ENCODE measurements at places on chromosomes 2 and 18.

GRCh38 chr2:214203214-214203613 lies 207.6 kb upstream of the VWC2L start:
- DNase-seq, result no peak

- DNase-seq, result no peak
Measured at GRCh38 chr2:43763091-43763490, 10.7 kb upstream of the DYNC2LI1 start.

GRCh38 chr2:110955556-110955955 lies 165.2 kb upstream of the BCL2L11 start:
- no peak for DNase-seq

DNA sequence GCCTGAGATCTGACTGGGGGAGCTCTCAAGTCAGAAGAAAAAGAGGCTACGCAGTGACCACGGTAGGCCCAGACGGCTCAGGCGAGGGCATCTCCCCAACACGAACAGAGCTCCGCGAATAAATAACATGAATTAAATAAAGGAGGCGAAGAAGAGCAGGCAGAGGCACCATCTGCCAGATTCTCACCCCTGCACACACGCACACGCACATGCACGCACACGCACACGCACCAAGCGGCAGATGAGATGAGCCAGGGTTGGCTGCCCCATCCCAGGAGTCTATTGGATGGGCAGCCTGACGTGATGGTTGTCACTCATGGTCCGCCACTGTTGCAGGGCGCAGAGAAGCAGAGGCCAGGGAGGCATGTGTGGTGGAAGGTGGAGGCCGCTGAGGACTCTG lies 50.4 kb upstream of the ASXL2 start:
- DNase-seq, result no peak

- peak; percentile 85 for DNase-seq
Measured at GRCh38 chr2:37837628-37838328, 87.3 kb upstream of the RMDN2 start.

GRCh38 chr2:2839782-2840531 lies 508.9 kb upstream of the MYT1L start:
- DNase-seq, result no peak

- DNase-seq, result no peak
Measured at GRCh38 chr2:79630972-79631557, 118.2 kb downstream of the CTNNA2 start.

GRCh38 chr18:43277164-43277600 lies at the start of gene SYT4:
Gene SYT4, minus strand, starts transcription at chr18:43277490. Its CDS starts 209 bp downstream, at chr18:43277281.
- DNase-seq, result peak; percentile 80

- no peak for DNase-seq
Measured at GRCh38 chr2:179985163-179985820, 21.8 kb downstream of the CWC22 start.

- DNase-seq, result no peak
Measured at GRCh38 chr2:71860381-71860926, 287.2 kb downstream of the CYP26B1 start.

DNA sequence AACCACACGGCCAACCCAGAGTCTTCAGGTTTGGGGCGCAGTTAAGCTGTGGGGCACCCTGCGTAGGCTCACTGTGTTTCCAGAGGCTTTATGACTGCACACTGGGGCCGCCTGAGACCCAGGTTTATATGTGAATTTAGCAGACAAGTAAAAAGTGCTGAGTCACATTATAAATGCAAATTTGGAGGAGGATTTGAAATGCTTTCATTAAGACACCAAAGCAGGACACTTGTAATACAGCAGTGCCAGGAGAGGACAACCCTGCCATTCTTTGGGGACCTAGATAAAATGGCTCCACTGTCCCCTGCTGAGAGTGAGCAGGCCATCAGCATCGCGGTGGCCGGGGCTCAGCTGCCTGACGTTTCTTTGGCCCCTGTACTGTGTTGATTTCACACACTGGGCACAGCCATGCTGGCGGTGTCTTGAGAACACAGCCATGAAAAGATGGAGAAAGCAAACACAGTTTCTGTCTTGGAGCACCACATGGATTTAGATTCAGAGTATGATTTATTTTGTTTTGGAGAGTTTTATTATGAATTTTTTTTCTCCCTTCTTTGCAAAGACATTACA lies 10.2 kb downstream of the ACKR3 start:
- no peak for DNase-seq

- DNase-seq, result no peak
Measured at GRCh38 chr2:106165029-106165428, 29.1 kb downstream of the UXS1 start.

GRCh38 chr2:197368412-197368811 lies 57.8 kb upstream of the ANKRD44 start:
- DNase-seq, result no peak

DNA sequence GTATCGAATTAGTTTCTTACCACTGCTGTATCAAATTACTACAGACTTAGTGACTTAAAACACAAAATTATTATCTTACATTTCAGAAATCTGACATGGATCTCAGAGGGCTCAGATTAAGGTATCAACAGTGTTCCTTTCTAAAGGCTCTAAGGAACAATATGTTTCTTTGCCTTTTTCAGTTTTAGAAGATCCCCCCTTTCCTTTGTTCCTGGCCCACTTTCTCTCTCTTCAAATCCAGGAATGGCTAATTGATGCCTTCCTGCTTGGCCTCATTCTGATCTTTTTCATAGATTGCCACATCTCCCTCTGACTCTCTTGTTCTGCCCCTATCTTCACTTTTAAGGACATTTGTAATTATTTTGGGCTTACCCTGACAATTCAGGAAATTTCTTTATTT lies 65.7 kb downstream of the LRP1B start:
- no peak for DNase-seq

DNA sequence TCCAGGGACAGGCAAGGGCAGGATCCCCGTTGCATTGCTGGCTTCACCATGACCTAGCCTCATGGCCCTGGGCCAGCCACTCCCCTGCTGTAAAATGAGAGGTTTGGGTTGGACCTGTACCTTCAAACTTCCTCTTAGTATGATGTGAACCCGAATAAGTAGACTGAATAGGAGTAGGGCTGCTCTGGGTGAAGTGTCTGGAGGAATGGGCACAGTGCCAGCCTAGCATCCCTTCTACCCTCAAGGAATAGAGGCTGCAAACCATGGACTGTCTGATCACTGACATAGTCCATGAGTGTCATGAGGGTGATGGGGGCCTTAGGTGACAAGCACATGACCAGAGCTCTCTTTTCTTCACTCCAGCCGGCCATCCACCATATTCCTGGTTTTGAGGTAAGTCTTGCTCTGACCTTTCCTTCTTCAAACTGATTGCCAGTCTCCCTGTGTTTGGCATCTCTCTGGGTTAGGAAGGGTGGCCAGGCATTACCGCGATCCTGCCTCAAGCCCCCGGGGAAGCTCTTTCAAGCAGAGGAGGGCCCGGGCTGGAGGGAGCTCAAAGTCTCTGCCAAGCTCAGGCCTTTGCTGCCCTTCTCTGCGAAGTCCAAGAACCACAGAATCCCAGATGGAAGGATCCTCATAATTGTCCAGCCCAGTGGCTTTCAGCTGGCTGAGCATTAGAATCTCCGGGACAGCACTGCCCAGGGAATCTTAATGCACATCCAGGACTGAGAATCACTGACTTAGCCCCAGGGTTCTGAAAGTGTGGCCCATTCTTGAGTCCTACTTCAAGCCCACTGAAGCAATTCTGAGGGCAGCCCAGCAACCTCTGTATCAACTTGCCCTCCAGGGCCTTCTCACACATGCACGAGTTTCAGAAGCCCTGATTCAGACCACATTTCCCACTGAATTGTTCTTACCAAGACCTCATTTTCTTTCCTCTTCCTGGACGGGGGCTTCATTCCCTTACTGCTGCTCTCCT lies 148.1 kb downstream of the DYSF start:
- no peak for DNase-seq

DNA sequence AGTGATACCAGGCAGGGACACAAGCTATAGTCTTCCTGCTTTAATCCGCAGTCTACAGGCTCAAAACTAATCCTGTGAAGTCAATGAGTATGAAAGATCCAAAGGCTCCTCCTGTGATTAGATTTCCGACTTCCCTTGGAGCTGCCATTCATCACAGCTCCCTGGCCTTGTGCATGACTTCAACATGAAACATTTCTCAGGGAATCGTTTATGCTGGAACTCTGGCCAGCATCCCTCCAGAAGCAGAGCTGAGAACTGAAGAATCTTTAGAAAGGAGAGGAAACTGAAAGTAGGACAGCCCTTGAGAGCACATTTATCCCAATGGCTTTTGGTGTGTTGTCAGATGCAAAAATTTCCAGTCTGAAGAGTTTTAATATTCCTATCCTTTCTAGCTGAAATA lies 84.3 kb upstream of the SESTD1 start:
- DNase-seq, result no peak

GRCh38 chr2:218285604-218286003 lies 6.7 kb downstream of the TMBIM1 start:
- no peak for DNase-seq

- DNase-seq, result no peak
Measured at GRCh38 chr2:97662386-97662894, 1.4 kb downstream of the ACTR1B start.

- DNase-seq, result no peak
Measured at GRCh38 chr18:50656841-50657470, 97.1 kb downstream of the MAPK4 start.

DNA sequence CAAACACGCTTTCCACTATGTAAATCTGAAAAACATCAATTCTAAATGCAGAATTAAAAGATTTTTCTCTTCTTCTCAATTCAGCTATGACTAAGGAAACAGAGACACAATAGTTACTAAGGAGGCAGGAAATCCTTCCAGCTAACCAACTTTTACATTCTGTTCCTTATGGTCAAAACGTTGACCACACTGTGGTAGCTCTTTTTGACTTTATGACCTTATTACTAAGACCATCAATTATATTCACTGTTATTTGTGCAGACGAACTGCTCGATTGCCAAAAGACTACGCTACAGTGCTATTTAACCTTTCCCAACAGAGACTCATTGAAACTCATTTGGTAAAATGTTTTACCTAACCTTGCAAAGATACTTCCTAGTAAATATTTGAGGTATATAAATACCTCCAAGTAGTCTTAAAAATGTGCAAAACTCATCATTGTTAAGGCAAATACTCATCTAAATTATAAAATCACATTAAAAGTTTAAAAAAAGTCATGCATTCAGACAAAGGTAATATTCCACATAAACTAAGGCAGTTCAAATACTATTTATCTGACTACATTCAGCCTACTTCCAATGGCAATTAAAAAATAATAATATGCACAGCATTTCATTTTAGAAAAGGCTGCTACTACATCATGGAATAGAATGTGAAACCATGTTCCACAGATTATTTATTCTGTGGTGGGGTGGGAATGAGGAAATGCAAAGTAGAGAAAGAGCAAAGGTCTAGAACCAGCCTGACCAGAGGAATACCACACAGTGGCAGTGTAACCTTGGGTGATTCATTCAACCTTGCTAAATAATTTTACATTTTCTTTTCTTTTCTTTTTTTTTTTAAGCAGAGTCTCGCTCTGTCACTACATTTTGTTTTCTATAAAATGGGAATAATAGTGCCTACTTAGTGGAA lies 139.9 kb downstream of the THADA start:
- no peak for DNase-seq

GRCh38 chr2:64119369-64119768 lies 24.9 kb downstream of the PELI1 start:
- DNase-seq, result no peak

DNA sequence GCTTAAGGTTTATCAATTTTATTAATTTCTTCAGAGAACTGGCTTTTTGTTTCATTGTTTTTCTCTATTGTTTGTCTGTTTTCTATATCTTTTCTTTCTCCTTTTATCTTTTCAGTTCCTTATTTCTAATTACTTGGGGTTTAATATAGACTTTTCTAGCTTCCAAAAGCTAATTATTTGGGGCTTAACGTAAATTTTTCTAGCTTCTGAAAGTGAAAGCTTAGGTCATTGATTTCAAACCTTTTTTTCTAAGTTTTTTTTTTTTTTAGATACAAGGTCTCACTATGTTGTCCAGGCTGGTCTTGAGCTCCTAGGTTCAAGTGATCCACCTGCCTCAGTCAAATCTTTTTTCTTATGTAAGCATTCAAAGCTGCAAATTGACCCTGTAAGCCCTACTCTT lies 266.6 kb downstream of the CAMKMT start:
- DNase-seq, result no peak
